Panc1 (cell line): ENCODE measurements at places on chromosomes 6 and 20.

DNA sequence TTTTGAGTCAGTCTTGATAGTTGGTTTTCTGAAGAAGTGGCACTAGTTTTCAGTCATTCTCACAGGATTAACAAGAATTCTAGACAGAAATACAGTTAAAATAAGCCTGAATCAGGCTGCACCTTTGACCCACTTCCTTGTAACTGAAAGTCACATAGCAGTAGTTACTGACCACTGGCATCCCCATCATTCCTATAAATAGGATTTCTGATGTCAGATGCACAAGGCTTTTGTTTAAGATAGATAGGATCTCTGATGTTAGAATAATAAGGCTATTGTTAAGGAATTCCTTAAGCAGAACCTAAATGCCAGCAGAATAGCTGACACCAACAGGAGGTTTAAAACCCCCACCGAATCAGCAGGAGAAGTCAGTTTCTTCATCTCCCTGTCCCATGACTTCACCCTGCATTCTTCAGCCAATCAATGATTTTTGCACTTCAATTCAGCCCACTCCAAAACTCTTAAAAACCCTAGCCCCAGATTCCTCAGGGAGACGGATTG, 30.6 kb upstream of the ZBTB24 start:
- no peak for DNase-seq

- DNase-seq = no peak
Measured at GRCh38 chr6:41942067-41942851, 651 bp upstream of the CCND3 start.

DNA sequence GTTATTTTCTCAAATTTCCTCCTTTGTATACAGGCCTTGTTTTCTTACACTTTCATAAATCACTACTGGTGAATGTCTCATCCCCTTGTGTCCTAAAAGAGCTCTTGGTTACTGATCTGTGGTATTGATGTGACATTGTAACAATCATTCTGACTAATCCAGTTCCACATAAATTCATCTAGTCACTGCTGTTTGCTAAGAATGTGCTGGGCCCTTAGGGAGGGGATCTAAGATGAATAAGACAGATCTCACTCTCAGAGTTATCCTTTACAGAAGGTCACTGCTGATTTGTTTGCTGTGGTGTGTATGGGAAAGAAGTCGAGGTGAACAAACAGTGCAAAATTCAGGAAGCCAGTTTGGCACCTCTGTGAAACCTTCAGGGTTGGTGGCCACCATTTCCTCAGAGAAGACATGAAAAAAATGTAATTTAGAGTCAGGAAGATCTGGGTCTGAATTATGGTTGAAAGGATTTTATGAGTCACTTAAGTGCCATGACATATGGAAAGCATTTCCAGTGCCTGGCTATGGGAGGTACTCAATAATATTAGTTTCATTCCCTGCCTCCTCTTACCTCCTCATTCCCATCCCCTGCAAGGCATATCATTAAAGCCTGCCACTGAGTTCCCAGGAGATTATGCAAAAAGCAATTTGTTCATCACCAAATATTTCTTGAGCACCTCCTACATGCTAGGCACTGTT, 121.8 kb downstream of the COL9A1 start:
- DNase-seq = no peak

DNA sequence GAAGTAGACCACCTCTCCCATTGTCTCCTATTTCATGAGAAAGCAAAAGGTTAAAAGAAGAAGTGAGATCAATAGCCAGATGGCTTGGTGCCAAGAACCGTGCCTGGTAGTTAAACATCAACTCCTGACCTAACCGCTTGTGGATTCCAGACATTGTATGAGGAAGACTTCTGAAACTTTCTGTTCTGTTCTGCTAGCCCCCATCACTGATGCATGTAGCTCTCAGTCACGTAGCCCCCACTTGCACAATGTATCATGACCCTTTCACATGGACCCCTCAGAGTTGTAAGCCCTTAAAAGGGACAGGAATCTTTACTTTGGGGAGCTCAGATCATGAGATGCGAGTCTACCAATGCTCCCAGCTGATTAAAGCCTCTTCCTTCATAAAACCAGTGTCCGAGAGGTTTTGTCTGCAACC, 301.2 kb downstream of the RNGTT start:
- DNase-seq = no peak

DNA sequence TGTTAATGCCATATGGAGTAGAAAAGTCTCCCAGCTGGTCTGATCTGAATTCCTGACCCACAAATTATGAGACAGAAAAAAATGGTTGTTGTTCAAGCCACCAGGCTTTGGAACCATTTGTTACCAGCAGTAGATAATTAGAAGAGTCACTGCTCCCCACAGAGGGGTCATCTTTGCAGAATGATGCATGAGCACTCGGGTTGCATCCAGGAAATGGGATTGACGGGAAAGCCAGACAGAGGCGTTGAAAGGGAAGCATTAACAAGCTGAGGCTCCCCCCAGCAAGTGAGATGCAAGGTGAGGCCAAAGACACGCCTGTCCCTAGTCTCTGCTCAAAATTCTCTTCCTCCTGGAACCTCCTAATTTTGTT, 182.5 kb downstream of the SYNDIG1 start:
- no peak for DNase-seq

GRCh38 chr6:4093288-4093687, 14.4 kb upstream of the FAM217A start:
- no peak for DNase-seq

GRCh38 chr6:45535933-45536332, 158.2 kb upstream of the SUPT3H start:
- DNase-seq = no peak

GRCh38 chr6:43972913-43973300, 154.3 kb downstream of the MRPL14 start:
- DNase-seq = no peak

DNA sequence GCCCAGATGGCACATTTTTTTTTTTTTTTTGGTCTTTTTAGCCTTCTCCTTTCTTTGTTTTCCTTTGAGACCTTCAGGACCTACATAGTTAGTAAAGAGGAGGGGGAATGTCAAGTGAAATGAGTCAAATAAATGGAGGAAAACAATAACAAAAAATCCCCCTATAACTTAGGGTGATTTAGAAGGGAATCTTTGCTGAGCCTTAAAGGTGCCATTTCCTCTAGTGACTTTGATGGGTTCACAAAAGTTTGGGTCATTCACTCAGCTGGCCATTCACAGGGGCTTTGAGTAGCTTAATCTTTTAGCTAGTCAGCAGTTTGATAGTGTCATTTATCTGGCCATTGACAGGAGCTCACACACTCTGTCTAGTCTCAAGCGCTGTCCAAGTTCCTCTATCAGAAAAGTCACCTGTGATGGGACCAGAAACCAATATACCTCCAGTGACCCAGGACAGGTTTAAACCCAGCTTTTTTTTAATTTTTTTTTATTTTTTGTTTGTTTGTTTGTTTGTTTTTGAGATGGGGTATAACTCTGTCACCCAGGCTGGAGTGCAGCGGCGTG, 275.1 kb upstream of the PRDM1 start:
- DNase-seq = no peak

DNA sequence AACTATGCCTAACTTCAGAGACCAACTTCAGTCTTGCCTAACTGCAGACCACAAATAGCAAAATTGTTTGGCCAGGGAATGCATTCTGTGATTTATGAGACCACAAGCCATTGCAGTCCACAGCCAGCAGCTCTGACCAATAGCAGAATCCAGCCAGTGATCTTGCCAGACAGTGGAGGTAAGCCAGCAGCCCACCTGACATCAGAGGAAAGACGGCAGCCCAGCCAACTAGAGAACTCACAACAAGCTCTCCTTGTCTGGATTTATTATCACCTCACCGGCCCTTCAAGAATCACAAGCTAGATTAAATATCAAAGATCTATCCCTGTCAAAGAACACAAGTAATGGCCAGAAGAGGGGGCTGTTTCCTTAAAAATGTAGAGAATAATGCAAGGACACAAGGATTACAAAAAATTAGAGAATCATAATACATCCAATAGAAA, 66.5 kb upstream of the SLC35F1 start:
- DNase-seq = no peak

DNA sequence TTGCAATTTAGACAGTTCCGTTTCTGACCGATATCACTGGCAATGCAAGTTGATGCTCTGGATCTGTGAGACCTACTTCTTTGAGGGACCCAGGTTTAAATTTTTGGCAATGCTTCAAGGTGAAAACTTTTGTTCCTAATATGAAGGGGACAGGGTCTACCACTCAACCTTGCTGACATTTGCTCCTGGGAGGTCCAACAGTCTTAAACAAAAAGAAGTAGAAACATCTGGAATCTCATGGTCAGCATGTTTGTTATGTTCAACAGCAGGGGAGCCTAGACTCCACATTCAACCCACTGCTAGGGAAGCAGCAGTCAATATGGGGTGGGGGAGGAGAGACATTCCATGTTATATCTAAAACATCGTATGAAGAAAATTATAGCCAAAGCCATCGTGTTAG, 196.4 kb downstream of the SIM1 start:
- no peak for DNase-seq
